Activated CD4-positive, alpha-beta T cell treated with anti-CD3 and anti-CD28 coated beads, Interleukin-2, amount 50 U/mL, for 1 hour (primary cell): ENCODE measurements at places on chromosomes 1 and 21.

DNA sequence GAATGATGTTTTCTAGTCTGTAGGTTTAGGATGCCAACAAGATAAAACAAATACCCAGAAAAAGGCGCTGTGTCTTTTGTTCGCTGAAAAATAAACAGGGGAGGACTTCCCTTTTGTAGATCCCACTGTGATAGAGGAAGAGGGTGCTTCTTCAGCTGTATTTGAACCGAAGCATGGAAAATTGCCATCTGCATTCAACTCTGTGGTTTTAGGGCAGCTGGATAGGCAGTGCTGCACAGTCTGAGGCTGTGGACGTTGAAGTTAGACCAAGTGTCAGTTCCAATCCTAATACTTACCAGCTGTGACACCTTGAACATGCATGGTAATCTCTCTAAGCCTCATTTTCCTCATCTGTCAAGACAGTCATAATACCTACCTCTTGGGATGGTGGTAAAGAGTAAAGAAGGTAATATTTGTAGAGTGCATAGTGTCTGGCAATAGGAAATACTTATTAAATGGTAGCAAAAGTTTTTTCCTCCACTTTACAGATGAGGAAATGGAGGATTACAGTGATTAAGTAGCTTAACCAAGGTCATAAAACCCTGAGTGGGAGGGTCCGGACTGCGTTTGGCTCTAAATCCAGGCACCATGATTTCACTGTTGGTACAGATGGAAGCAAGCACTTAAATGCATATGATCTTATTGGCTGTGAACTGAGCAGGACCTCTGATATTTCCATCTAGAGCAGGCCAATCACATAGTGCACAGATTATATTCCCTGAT is 48.5 kb downstream of the UTP25 start:
- no peak for DNase-seq

DNA sequence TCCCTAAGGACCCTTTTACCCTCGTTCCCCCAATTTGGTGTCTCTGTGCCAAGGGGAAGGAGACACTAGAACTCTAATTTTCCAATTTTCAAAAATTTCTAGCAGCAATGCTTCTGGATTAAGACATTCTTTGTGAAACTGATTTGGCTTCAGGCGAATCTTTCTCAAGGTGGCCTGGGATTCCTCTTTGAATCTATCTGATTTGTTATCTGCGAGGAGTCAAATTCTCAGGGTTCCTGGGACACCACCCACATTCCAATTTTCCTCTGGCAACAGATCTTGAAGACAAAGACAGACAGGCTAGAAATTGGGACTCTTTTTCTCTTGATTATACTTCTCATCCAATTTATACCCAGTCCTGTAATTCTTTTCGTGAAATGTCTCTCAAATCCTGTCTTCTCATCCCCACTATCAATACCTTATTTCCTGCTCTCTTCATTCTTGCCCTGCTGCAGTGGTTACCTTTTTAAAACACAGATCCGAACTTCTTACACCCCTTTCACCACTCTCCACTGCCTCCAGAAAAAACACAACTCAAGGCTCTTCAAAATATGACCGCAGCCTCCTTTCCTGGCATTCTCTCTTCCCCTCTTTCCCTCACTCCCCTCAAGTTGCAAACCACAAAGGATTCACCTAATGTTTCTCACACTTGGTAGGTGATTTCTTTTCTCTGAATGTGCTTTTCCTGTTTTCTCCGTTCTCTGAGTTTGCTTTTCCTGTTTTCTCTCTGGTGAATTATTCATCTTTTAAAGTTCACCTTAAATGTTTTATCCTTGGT is 2.7 kb upstream of the MPZL1 start:
- no peak for DNase-seq

- DNase-seq = no peak
Measured at GRCh38 chr1:69921486-69921885, 283.9 kb downstream of the LRRC40 start.

DNA sequence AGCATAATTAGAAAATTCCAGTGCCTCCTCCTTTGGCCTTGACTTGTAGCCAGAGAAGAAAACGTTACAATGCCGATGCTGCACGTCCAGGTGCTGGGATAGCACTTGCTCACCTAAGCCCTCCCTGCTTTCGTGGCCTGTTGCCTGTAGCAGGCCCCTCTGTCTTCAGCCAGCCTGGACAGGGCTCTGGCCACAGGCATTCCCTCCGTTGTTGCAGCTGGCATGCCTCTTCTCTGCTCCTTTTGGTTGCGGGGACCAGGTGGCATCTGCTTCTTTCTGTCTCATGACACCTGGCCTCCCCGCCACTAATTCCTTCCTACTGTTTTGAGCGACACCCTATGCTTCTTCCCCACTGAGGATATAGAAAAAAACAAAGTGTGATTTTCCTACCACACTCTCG is 54.6 kb upstream of the MORC3 start:
- DNase-seq = no peak

GRCh38 chr1:213171711-213172110 is 120.7 kb downstream of the RPS6KC1 start:
- DNase-seq = no peak

- no peak for DNase-seq
Measured at GRCh38 chr21:34698270-34699015, 29.6 kb downstream of the CLIC6 start.

DNA sequence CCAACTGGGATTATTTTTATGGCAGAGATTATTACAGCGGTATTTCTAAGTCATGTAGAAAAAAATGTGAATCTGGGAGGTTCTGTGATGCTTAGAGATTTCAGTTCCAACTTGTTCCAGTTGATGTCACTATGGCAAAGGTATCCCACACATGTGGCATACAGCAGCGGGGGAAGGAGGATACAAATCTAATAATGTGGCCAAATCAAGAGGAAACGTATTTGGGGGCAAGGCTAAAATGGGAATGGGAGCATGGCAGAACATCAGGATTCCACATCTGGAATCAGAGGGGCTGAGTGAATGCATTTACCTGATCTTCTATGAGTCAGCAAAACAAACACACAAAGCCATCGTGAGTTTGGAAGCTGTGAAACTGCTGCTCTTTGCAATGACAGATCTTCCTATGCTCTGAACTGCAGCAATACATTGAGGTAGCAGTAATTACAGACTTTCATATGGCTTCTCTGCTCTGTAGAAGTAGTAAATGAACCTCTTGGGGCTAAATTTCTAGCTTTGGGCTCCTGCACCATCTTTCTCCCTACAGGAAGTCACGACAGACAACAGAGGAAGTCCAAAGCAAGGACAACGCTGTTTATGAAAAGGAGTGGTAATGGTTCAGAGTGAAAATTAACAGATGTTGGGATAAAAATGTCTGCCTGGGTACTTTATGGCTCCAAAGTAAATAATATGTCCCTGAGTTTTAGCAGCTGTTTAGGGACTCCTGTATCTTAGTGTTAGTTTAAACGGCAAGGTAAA is 55.5 kb downstream of the GABPA start:
- DNase-seq = no peak

- peak; percentile 87 for DNase-seq
Measured at GRCh38 chr1:153658400-153659174, at the start of gene SNAPIN. Gene SNAPIN, plus strand, starts transcription at chr1:153658703. Its CDS starts 41 bp downstream, at chr1:153658744.

- DNase-seq = no peak
Measured at GRCh38 chr1:117003223-117003875, 1.8 kb downstream of the CD101 start.

DNA sequence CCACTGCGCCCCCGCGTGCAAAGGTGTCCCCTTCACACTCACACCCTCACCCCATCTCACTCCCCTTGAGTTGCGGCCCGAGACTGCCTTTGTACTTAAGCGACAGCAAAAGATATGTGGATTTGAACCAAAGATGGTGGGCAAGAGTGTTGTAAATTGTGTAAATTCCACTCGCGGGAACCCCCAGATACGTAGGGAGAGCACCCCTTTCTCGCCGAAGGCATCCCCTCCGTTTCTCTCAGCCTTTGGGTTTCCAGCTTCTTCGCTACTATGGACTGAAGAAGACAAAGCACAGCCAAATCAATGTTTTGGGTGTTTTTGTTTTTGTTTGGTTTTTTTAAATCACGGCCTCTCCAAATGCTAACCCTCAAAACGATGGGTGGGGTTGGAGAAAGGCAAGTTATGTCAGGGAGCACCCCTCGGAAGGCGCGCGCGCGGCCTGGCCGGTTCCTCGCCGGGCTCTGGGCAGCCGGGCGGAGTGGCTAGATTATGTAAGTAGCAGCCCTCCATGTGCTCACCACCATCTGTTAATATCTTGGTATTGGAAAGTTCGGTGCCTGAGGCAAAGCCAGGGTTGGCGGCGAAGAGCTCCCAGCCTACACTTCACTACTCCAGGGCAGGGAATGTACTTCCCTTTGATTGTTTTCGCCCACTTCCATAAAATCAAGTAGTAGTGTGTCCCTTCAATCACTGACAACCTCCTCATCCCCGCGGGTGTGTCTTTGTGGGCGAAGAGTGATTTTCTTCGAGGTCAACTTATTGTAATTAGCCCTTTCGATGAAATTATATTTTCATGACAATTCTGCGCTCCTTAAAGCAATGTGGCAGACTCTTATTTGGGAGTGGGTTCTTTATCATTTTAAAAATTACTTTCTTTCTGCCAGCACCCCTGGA is 4.0 kb upstream of the PROX1 start:
- no peak for DNase-seq

DNA sequence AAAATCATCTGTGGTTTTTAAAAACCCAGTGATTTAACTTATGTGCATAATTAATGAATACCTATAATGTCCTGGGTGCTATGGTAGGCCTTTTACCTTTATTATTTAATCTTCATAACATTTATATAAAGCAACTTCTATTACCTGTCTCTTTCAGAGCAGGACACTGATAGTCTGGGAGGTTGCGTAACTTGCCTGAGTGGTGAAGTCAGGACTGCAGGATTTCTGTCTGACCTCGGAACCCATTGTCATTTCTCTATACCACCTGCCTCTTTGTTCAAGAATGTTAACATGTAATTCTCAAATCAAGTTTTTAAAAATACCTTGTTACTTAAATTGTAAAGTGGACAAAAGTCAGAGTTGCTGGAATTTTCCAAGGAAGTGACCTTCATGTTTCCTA is 41.0 kb upstream of the BACH1 start:
- DNase-seq = no peak

DNA sequence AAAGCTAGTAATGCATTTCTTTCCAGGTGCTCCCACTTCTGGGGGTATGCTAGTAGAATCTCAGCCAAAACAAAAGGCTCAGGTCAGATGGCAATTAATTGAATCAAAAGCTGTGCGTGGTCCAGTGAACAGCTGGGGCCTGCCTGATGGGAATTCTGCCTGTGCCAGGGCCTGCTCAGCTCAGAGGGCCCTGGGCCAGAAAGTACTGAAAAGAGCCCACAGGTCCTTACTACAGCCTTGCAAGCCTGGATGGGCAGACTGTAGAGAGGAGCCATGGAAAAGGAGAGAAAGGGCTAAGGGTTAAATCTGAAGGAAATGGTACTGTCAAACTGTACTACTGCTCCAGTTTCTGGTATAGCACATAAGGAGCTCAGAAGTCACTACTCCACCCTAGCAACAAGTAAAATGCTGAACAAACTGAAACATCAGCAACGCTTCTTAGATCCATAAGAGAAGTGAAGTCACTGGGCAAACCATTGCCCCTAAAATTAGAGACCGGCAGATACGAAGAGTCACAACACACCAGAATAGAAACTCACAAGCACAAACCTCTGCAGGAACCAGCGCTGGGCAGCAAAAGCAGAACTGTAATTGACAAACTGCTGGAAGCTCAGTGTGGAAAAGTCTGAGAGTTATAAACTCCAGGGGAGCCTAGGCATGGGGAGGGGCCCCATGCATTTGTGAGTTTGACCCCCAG is 121.1 kb upstream of the SYT6 start:
- DNase-seq = no peak

GRCh38 chr1:192277635-192278034 is 39.2 kb upstream of the RGS21 start:
- DNase-seq = no peak

GRCh38 chr1:190416239-190416638 is 61.4 kb downstream of the BRINP3 start:
- DNase-seq = no peak

GRCh38 chr1:61742620-61743430 is 545 bp downstream of the PATJ start:
- DNase-seq = no peak

GRCh38 chr1:101187297-101187696 is 49.5 kb upstream of the S1PR1 start:
- DNase-seq = no peak

DNA sequence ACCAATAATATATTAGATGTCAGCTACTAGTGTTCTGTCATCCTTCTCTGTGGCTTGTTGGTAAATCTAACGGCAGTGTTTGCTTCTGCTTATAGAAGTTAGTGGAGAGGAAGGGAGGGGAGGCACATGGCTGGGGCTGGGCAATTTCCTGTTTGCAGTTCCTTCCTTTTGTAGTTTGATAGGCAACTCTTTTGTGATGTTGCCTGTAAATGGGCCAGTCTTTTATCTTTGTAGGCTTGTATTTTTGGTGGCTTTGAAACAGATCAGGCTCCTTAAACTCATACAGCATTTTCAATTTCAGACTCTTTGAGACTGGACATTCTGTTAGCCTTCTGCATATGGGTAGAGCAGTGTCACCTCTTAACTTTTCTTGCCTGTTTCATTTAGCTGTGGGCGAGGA is 48.1 kb downstream of the CDC14A start:
- peak; percentile 59 for DNase-seq

GRCh38 chr1:12251442-12251841 is 21.6 kb downstream of the VPS13D start:
- no peak for DNase-seq

GRCh38 chr1:164163289-164163849 is 395.6 kb upstream of the PBX1 start:
- no peak for DNase-seq

DNA sequence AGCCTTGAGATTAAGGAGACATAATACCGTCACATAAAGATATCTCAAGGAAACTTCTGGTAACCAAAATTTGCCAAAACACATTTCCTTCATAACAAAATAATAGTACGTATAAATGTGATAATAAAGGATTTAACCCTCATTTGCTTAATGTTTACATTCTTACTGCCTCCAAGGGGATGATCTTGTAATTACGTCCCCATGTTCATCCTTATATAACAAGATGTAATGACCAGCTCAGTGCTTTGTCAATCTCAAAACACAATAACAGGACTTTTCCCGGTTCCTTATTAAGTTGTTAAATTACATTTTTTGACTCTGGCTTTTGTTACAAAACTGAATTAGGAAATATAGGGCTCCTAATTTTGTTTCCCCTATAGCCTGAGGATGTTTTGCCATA is 41.3 kb upstream of the UHMK1 start:
- DNase-seq = no peak

GRCh38 chr1:97159342-97159741 is 437.8 kb downstream of the PTBP2 start:
- no peak for DNase-seq

DNA sequence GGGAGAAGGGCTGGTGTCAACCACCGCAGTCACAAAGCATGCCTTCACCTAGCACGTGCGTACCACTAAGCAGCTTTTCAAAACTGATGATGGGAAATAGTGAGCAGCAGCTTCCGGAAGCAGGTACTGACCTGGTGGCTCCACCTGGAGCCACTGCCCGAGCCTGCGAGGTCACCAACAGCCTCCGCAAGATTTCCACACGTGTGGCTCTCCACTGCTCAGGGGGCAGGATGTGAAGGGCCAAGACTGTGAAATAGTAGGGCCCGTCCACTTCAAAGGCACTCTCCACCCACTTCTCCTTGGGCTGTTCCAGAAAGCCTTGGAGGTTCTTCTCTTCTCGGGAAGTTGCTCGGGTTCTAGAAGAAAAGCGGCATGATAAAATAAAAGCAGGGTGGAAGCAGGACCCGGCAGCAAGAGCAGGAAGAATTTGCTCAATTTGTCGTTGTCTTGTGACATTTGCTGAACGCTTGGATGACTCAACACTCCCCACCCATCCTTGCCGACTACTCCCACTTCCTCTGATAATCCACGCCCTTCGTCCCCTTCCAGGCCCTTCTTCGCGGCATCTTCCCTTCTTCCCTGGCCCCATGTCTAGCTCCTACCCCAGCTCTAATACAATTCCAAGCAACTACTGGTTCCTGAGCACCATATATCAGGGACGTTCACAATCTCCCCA is 124.9 kb upstream of the IFFO2 start:
- no peak for DNase-seq
